ENCODE measurements at places on chromosomes 1 and 21.
A peak's percentile ranks its signal among the peaks of the same experiment; 100 is the strongest.

DNA sequence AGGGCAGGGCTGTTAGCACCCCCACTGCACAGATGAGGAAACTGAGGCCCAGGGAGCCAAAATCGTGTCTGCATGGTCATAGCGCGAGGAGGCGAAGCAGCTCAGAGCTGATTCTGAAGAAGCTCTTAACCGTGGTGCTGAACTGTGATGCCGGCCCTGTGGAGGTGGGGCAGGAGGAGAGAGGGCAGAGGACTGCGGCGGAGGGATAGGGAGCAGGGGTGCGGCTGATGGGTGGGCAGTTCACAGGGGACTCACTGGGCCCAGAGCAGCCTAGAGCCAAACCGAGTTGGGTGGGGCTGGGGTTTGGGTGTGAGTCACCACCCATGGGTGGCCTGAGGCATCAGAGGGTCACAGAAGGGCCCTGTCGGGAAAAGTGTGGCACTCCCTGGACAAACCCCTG lies 74.7 kb downstream of the RAP1GAP start:
- no peak for DNase-seq

DNA sequence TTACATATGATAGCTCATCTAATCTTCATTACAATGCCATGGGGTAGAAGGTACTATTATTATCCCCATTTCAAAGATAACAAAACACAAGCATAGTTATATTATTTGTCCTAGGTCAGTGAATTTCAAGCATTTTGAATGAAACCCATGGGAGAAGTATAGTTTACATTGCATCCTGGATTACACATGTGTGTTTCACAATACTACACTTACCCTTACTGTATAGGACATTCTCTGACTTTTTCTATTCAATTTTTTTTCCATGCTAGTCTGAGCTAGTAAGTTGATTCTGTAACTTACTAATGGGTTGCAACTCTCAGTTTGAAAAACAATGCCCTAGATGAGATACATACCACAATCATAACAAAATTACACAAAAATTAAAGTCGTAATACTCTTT lies 8.7 kb upstream of the GPX7 start:
- no peak for DNase-seq

- no peak for DNase-seq
Observed at GRCh38 chr1:160789051-160789701, 6.8 kb upstream of the LY9 start.

- no peak for DNase-seq
Observed at GRCh38 chr1:54287176-54287650, 87.2 kb downstream of the MRPL37 start.

- DNase-seq: no peak
Observed at GRCh38 chr1:27513958-27514357, 24.0 kb upstream of the WASF2 start.

GRCh38 chr1:174367892-174368291 lies 79.9 kb upstream of the GPR52 start:
- no peak for DNase-seq

DNA sequence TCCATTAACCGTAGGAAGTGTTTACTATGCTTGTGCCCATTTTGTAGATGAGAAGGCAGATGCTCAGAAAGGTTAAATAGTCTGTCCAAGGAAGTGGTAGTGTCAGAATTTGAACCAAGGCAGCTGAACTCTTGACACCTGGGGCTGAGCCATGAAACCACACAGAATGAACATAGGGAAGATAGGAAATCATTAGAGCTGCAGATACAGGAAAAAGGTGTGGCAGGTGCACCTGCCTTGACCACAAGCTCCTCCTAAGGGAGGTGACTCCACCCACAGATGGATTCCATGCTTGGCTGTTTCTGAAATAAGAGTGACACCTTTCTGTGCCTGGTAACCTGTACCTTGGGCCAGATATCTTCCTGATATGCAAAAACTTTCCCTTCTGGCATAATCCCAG lies 69.9 kb upstream of the IGSF21 start:
- DNase-seq: no peak

- no peak for DNase-seq
Observed at GRCh38 chr1:101389547-101389929, 152.7 kb downstream of the S1PR1 start.

GRCh38 chr1:18384059-18384458 lies 96.7 kb upstream of the KLHDC7A start:
- DNase-seq: no peak

DNA sequence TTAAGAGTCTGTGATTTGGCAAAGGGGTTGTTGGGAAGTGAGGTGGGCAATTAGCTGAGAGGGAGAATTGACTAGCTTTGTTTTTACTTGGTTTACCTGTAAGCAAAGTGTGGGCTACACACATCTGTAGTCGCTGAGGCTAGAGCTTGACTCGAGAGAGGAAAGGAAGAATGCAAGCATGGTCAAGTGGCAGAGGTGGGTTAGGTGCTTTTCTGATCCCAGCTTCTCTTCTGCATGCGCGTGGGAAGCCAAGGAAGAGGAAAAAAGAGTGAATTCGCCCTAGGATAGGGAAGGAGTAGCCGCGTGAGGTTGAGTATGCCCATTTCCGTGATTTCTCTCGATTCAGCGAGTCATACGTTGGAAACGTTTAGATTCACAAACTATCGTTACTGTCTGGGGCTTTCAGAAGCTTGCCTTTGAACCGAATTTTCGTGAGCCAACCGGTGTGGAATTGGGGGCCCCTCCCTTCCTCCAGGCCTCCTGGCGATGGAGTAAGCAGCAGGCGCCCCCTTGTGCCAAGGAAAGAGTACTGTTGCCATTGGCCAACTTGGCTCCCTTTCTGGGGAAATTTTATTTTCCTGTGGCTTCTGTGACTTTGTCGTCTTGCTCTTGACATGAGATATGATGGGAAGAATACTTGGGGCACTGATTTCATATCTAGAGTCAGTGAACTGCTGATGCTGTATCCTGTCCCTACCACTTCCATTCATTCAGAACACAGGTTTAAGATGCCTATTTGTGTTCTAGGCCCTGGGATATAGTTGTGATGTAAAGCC lies 1.3 kb downstream of the PIGV start:
- peak; percentile 56 for DNase-seq

GRCh38 chr1:239125893-239126292 lies 260.5 kb upstream of the CHRM3 start:
- DNase-seq: no peak

DNA sequence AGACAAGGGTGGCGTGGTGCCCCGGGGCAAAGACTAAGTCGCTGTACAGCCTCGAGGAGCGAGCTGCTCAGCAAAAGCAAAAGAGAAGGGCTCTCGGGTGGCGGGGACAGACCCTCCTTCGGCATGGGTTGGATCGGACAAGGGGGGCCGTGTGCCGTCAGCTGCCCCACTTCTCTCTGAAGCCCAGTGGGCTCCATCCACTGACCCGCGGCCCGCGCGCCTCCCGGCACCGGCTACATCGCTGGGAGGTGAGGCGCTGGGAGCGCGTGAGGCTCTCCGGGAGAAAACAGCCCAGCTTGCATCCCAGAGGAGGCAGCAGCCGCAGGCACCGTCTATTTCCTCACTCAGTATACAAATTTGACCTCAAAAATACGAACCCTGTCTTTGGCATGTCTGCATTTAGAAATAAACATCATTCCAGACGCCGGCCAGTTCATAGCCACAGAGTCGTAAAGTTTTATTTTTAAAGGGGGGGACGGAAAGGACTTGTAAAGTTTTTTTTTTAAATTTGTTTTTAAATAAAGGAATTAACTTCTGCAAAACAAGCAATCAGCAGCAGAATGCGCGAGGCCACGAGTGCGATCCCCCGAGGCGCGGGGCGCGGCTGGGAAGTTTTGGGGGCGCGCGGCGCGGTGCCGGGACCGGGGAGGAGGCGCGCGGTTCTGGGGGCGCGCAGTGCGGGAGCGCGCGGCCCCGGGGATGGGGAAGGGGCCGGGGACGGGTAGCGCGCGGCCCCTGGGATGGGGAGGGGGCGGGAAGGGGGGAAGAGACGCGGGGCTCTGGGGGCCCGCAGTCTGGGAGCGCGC lies 689 bp upstream of the GPR137B start:
- DNase-seq: no peak

DNA sequence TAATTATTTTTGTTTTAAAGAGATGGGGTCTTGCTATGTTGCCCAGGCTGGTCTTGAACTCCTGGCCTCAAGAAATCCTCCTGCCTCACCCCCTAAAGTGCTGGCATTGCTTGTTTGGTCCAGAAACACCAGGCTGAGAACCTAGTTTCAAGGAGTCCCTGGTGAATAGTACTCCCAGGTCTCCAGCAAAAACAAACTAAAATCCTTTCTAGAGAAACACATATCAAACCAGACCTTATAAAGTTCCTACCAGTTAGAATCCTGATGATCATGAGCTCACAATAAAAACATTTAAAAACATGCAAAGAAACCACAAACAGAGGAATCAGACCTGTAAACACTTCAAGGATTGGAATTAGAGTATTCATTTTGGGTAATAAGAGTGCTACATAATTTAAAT lies 34.4 kb upstream of the PADI1 start:
- DNase-seq: no peak

DNA sequence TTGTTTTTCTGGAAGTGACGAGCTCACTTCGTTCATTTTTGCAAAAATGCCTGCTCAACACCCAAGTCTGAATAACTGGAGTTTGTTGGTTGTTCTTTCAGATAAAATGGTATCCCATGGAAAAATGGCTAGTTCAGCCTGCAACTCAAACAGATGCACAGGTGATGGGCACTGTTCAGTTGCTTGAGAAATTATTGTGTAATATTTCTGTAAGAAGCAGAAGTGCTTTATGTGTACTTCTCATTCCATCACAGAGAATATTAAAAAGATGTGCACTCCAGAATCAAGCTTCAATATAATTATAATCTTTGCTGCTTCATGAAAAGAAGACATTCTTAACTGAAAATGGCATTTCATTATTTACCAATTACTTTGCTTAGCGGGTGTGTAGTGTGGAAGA lies 9.1 kb downstream of the SYT2 start:
- no peak for DNase-seq

DNA sequence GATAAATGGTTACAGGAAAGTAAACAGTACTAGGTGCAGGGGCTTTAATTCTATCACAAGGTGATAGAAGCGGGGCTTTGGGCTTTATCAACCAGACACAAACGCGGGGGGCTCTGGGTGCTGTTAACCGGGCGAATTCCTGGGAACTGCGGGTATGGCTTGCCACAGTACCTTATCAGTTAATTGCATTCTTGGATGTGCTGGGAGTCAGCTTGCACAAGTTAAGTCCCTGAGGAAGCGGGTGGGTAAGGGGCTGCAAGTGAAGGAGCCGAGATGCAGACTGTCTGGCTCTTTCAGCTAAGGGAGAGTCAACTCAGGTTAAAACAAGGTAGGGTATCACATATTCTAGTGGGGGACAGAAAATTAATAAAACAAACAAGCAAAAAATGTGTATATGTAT lies 661 bp downstream of the GBP4 start:
- no peak for DNase-seq

DNA sequence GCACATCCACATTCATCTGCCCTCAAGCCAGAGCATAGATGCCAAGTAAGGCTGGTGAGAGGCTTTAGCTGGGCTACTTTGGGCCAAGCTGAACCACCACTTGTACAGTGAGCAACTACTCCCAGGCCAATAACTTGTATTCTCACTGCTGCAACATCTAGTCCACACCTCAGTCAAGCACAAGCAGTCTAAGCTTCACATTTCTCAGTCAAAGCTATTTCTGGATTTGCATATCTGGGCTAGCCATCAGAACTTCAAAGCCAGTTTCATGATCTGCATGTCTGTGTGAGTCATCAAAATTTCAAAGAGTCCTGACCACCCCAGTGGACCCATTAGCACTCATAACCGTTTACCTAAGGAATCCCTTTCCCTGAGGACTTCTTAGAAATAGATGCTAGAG lies 77.7 kb upstream of the DIRAS3 start:
- DNase-seq: no peak

- no peak for DNase-seq
Observed at GRCh38 chr1:67298762-67299161, 8.9 kb upstream of the IL12RB2 start.

DNA sequence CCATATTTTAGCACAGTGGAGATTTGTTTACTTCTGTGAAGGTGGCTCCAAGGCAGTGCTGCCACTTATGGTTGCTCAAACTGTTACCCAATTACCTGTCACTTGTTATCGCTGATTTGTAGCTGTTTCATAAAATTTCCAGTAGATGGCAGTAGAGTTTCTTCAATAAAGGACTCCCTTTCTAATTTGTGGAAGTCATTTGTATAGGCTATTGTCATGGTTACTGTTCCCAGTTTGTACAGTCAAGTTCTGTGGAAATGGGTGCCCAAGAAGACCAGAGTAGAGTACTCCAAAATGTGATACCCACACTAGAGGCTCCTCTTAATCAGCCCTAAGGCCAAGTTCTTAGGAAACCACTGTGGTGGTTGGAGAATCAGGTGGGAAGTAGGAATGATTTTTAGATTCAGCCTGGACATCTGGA lies 186.1 kb downstream of the CLEC20A start:
- DNase-seq: peak; percentile 51

GRCh38 chr1:72229893-72230292 lies 52.4 kb downstream of the NEGR1 start:
- no peak for DNase-seq

- DNase-seq: no peak
Observed at GRCh38 chr1:6235296-6235677, 477 bp downstream of the ICMT start.

GRCh38 chr1:205446828-205447227 lies 9.0 kb downstream of the BLACAT1 start:
- no peak for DNase-seq

- DNase-seq: no peak
Observed at GRCh38 chr1:14630986-14631385, 32.5 kb downstream of the KAZN start.

DNA sequence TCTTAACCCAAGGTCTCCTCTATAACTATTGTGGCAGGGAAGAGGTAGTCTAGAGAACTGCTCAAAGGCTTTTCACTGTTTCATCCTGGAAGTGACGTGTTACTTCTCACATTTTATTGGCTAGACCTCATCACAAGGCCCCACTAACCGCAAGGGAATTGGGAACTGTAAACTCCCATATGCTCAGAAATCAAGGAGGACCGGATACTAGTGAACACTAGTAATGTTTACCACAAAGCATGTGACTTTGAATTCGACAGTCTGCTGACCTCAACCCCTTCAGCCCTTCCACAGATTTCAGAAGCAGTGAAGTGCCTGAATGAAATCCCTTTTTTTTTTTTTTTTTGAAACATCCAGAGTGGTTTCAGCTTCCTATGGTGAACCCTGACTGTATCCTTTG lies 3.4 kb upstream of the EEIG2 start:
- DNase-seq: no peak

GRCh38 chr1:17624611-17625233 lies 85.2 kb downstream of the ARHGEF10L start:
- peak; percentile 69 for DNase-seq

DNA sequence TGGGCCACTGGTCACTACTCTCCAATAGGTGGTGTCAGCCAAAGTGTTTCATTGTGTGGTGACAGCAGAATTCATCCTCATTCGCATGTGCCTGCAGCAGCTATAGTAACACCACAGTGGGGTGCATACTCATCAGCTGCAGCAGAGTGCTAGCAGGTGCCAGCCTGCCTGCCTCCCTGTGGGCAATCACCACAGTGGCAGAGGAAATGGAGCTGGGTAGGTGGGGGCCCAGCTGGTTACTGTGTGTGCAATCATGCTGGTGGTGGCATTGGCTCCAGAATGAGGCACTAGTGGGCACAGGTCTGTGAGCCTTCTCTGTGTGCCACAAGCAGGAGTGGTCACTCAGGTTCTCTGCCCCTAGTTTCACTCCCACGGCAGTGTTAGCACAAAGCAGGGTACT lies 579.2 kb downstream of the PTPRC start:
- no peak for DNase-seq

GRCh38 chr1:165356876-165357275 lies 361 bp upstream of the LMX1A start:
- no peak for DNase-seq

- peak; percentile 14 for DNase-seq
Observed at GRCh38 chr1:159067699-159068621, 8.6 kb downstream of the AIM2 start.
